Urinary bladder (tissue), 4 donors: ENCODE measurements at places on chromosomes 4 and X. TPM values are rescaled to one million over a fixed set of nuclear protein-coding genes. Genes with fewer than 3 reads are reported as not detected.

YY2 gene
- polyA plus RNA-seq = 1.1 TPM

IGSF1 gene
- polyA plus RNA-seq = 0.24 TPM

GRCh38 chr4:76783836-76784235 is 114.1 kb downstream of the SOWAHB start:
- no peak for DNase-seq

GRCh38 chr4:122890147-122890795 is 32.1 kb downstream of the NUDT6 start:
- no peak for DNase-seq

- no peak for DNase-seq
These were observed 297 bp upstream of the MTMR8 start for GRCh38 chrX:64395568-64395929.

GRCh38 chrX:42803320-42803719 is 25.4 kb upstream of the PPP1R2C start:
- no peak for DNase-seq

DNA sequence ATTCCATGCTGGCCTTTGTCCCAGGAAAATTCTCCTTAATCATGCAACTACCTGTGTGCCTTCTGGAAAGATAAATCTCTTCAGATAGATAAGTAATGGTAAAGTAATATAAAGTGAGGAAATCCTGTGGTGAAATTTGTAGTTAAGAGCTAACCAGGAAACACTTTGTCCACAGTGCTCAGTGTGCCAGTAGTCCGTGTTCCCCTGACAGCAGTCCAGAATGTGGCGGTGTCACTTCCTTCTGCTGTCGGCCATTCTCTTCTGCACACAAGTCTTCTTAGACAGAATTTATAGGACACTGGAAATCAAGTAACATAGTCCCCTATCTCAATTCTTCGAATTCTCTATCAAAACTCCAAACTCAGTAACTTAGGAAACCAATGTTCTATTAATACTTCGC is 5.7 kb upstream of the CXXC4 start:
- no peak for DNase-seq

- DNase-seq = no peak
These were observed 1258.4 kb downstream of the FAM133A start for GRCh38 chrX:94932278-94932965.

- DNase-seq = no peak
These were observed 5.0 kb upstream of the TMEM164 start for GRCh38 chrX:109997786-109998452.

GRCh38 chr4:40412866-40413795 is 78.0 kb downstream of the CHRNA9 start:
- no peak for DNase-seq
